ENCODE measurements at places on chromosomes 5 and 9.

GRCh38 chr9:77935211-77935610 is 96.4 kb downstream of the GNAQ start:
- no peak for DNase-seq

DNA sequence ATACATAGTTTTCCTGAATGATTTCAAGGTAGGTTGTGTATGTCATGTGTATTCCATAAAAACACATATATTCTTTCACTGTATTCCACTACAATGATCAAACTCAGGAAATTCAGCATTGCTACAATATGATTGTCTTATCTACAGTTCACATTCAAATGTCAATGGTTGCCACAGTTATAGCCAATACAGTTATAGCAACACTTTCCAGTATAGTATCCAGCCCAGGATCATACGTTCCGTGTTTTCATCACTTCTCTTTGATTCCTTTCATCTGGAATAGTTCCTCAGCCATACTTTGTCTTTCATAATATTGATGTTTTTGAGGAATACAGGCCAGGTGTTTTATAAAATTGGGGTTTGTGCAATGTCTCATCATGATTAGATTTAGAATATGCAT is 9.5 kb downstream of the OR2S2 start:
- DNase-seq = no peak

- no peak for DNase-seq
Observed at GRCh38 chr5:28399211-28399610, 1360.8 kb upstream of the CDH9 start.

- DNase-seq = no peak
Observed at GRCh38 chr5:67021031-67021430, 175.6 kb downstream of the CD180 start.

- DNase-seq = no peak
Observed at GRCh38 chr5:143052967-143053682, 282.9 kb downstream of the ARHGAP26 start.

GRCh38 chr9:119026120-119026519 is 343.1 kb downstream of the BRINP1 start:
- peak; percentile 19 for DNase-seq

- DNase-seq = no peak
Observed at GRCh38 chr5:38478166-38478565, 78.3 kb downstream of the LIFR start.

DNA sequence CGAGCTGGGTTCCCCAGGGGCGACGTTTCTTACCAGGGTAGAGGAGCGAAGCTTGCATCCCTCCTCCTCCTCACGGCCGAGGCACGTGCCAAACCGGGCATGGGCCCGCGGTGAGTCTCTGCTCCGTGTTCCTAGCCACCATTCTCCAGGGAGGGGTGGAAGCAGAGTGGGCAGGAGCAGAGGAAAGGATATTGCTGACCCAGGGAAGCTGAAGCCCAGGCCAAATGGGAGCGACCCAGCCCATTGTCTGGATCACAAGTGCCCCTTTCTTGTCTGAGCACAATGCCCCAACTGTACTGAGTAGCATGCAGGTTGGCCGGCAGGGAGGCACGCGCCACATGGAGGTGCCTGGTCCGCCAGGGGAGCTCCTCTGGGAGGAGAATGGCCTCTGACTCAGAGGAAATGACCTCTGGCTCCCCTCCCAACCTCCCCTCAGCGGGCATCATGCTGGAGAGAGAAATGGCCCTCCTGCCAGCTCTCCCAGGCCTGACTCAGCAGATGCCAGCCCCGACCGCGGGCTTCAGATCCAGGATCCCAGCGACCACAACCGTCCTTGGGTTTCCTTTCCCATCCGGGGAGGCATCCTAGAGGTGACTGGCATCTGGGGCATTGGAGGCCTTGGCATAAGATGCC is 1.1 kb downstream of the PRR7 start:
- DNase-seq = peak; percentile 51

DNA sequence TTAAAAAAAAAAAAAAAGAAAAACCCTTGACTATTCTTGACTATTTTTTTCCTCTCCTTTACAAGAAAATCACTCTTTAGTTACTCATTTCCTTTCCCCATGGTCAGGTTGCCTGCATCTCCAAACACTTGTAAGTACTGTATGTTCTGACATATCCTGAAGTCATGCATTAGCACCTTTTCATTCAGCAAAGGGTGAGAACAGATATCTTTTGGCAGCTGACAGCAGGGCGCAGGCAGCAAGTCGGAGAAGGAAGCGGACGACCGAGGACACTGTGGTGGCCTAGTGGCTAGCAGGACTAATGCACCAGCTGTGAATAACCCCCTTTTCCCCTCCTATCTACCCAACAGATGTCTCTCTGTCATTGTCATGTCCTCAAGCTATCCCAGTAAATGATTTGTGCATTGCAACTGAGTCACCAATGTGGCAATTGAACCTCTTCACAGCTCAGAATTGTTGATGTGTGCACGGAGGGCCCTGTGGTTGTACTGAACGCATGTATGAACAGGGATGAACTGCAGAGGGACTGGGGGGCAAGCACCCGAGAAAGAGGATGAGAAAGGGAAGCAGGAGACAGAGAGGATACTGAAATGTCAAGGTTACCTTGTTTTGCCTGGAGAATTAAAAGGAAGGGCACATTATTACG is 996.0 kb upstream of the ARRDC3 start:
- DNase-seq = no peak

DNA sequence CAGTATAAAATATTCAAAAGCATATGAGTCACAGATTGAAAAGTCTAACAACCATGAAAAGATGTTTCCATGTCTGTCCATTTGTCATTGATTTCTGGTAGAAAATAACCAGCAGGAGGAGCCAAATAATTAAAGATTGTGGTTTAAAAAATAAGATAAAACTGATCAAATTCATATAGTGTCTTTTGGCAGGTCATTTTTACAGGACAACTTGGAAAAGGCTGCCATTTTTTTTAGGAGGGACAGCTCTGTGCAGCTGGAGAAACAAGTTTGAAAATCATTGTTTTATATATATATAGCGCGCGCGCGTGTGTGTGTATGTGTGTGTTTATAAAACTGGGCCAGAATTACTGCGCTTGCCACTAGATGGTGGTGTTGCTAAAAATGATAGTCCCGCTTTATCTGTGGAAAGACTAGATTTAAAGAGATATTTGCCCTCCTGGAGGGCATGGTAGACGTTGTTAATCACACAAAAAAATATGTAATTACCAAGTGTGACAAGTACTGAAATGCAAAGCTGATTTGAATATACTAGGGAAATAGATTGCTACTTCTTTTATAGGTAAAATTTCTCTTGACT is 1.3 kb upstream of the TRMO start:
- peak; percentile 76 for DNase-seq

DNA sequence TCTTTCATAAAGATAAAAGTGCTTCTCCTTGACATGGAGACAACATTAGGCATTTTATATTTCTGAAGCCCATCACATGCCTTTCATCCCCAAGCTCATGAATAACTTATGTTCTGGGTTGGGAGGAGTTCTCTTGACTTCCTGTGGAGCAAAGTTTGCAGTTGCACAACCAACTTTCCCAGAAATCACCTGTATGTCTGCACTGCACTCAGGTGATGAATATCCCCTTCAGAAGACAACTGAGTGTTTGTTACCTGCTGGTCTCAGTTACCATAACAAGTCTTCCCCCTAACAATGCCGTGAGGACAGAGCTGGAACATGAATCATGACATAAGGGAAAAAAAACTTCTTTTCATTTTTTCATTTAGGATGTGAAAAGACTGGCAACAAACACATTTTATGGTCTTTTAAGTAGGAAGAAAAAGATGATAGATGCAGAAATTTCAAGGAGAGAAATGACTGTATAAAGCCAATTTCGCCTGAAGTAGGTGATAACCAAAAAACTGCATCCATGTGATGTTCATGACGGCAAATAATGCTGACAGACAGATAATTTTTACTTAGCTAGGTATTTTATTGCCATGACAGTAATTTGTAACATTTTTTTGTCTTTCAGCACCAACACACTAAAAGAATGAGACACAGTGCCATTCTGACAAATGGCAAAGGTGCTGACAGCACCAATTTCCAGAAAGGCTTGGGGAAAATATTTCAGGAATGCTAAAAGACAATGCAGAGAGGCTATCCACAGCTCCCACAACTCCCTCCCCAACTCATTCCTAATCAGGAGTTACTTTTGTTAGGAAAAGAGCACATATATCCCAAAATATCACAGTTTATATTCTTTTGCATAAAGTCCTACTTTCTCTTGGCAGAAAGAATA is 656.3 kb downstream of the PRELID2 start:
- DNase-seq = peak; percentile 18

DNA sequence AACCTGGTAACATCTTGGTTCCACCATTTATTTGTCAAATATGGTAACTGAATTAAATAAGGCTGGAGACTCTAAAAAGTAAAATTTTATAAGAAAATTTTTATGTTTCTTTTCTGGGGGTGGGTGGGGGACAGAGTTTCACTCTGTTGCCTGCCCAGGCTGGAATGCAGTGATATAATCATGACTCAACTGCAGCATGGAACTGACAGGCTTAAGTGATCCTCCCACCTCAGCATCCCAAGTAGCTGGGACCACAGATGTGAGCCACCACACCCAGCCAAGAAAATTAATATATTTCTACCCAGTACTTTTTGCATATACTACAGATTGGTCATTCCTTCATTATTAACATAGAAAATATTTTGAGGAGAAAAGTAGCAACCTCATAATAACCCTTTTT is 216.9 kb downstream of the DEPDC1B start:
- peak; percentile 39 for DNase-seq

- no peak for DNase-seq
Observed at GRCh38 chr5:119177226-119177625, 106.3 kb downstream of the DMXL1 start.

DNA sequence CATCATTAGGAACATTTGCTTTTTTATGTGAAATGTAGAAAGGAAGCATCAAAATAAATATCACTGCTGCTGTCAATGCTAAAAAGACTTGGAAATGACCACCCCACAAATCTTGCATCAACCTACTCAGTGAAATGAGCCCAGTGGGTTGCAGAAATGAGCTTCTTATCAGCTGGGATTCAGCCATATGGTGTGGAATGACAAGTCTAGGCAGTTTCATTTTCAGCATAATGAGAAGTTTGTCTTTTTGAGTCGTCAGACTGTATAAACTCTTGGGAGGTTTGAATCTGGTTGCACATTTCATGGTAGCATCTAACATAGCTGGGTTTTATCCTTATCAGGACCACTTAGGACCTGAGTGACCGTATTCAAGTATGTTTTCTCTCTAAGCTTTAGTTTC is 251.1 kb upstream of the PPP1R2B start:
- DNase-seq = no peak

DNA sequence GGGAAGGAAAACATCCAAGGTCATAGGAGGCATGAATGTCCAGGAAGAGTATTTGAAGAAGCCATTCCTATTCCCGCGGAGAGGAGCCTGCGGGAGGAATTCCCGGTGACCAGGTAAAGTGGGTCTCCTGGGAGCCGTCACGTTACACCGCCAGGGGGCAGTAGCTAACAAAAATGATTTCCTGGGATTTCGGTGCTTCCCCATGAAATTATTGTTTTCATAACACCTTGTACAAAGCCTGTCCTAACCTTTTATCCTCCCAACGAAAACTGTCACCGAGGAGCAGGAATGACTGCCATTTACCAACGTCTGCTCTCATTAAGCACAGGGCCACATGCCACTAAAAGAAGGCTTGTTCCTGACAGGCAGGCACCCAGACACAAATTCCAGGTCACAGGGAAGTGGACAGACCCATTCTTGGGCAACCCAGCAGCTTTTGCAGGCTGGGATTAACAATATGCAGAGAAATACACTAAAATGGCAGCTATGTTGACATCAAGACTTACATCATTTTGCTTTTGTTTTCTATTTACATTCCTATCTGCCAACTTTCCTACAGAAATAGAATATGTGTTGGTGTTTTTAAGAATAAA is 41.2 kb upstream of the CTSL start:
- peak; percentile 25 for DNase-seq

DNA sequence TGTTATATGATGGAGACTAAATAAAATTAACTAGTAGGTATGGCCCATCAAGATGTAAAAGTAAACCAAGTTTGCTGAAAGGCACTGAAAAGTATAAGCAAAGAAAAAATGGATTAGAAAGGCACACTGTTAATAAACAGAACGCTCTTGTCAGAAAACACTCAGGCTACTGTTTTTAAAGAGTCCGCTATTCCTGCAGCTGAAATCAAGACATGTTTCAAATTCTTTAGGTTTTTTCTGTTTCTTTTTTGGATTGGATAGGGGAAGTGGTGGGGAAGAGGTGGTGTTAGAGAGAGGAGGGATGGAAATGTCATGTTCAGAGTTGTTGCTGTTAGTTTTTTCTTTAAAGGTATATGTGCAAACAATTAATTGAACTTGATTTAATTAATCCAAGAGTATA is 17.5 kb downstream of the OSTF1 start:
- no peak for DNase-seq

- DNase-seq = peak; percentile 14
Observed at GRCh38 chr5:107274571-107274970, 396.2 kb downstream of the EFNA5 start.

DNA sequence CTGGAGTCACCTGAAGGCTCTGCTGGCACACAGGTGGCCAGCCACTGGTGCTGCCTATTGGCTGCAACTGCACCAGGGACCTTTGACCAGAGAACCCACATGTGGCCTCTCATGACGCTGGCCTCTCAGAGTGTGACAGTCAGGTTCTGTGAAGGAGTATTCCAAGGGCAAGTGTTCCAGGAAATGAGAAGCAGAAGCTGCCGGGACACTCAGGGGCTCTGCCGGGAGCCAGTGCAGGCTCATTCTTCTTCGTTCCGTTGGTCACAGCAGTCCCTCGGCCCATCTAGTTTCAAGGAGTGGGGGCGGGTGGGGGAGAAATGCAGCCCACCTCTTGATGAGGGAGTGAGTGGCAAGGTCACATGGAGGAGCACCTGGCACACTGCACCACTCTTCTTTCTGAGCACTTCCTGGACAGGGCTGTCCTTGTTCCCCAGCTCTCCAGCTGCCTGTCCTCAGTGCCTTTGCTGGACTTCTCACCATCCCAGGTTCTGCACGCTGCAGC is 237.5 kb downstream of the GADD45G start:
- DNase-seq = no peak

- DNase-seq = peak; percentile 90
Observed at GRCh38 chr5:140174465-140175366, at the start of gene CYSTM1. Gene CYSTM1, plus strand, starts transcription at chr5:140175188. Its CDS starts 19,278 bp downstream, at chr5:140194466.

- DNase-seq = no peak
Observed at GRCh38 chr9:26551451-26551850, 341.2 kb downstream of the CAAP1 start.

GRCh38 chr5:96825243-96825642 is 17.5 kb upstream of the ERAP1 start:
- no peak for DNase-seq

- DNase-seq = peak; percentile 2
Observed at GRCh38 chr9:85142968-85143367, 473.4 kb downstream of the NTRK2 start.

DNA sequence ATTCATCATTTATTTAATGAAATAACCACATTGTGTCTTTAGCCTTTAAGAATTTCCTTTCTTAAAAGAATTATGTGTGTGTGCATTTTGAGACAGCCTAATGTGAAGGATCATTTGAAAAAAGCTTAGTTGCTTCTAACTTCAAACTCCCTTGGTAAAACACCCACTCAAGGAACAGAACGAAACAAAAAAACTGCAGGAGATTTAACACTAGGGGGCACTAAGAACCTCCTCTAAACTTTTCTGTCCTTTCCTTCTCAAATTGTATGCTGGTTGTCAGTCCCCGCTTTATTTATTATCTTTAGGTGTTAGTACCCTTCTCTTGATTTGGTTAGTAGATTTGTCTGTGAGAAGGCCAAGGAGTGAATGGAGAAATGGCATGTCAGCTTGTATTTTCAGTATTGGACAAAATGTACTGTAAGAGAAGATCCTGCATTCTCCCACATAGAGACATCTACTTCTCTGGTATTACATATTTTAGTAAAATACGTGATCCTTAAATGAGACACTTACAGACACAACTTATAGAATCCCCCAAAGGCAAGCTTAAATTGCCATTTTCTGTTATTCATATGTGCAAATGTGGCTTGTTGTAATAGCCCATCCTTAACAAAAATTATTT is 229.7 kb downstream of the MRPS30 start:
- DNase-seq = peak; percentile 13

Data from fibroblast of skin of right quadriceps (primary cell).